Ovary (tissue), 10 donors: ENCODE measurements at places on chromosomes 3 and 15.

GRCh38 chr15:88383354-88383753, 83.8 kb downstream of the MRPL46 start:
- no peak for DNase-seq

DNA sequence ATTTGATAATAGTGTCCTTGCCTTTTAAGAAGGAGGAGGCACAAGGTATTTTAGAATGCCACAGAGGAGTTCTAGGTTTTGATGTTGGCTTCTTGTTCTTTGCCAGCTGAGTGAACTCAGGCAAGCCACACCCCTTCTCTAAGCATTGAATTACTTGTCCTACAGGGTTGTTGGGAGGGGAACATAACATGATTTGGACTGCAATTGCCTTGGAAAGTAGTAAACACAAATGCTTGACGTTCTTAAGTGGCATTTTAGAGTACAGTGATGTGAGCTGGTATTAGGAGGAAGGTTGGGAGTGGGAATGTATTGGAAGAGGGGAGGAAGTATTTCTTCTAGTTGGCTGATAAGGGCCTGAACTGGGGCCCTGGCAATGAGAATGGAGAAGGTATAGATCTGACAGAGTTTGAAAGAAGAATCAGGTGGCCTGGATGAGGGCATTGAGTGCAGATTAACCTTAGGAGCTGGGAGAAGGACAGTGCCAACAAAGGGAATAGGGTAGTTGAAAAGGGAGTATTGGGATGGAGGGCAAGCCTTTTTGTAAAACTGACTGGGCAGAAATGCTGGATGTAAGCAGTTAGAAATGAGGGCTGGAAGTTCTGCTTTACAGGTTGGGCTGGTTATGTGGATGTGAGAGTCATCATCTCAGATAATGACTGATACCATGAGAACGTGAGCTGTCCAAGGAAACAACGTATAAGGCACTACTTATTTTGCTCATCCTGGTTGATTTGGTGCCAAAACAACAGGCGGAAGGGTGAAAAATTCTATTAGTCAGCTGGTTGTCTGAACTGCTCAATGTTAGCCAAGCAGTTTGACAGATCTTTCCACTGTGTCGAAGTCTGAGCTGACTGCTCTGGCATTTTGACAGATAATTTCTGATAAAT, 16.7 kb downstream of the KAT2B start:
- DNase-seq: no peak

DNA sequence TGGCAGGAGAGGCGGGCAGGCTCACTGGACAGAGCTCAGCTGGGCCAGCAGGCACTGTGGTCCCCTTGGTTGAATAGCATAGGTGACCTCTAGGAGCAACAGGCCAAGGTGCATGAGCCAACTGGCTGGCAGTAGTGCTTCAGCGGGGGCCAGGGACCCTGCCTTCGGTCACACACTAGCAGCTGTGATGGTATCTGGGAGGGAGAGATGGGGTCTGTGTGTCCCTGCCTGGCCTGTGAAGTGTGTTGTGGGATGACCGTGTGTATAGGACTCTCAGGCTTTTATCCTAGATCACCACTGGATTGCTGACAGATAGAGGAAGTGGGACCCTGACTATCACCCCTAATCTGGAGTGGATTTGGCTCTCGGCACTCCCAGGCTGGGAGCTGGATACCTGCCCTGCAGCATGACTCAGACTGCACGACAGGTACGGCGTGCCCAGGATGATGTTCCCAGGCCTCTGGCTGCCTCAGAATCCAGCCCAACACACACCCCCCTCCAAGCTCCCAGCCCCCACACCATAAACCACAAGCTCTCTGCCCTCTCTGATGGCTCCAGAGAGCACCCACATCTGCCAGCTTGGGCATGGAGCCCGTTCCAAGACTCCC, 7.8 kb downstream of the RPS17 start:
- no peak for DNase-seq

GRCh38 chr15:89822026-89822425, 7.4 kb upstream of the ANPEP start:
- DNase-seq: no peak

DNA sequence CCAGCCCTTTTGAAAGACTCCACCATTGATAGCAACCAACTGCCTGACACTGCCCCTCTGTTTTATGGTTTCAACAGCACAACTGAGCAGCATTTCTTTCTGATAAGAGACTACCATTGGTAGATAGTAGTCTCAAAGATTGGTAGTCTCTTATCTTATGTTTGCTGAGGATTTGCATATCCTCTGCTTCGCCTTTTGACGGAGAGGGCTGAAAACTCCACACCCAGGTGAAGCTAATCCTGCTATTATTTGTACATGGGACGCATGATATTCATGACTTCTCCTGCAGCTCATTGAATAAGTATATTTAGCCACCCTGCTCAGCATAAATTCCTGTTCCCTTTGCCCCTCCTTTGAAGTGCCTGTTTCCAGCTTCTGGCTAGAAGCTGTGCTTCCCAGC, 119.4 kb upstream of the STRIT1 start:
- no peak for DNase-seq

- peak; percentile 73 for DNase-seq
These were observed 65.6 kb downstream of the SYNPR start for GRCh38 chr3:63343674-63344073.

GRCh38 chr3:34024447-34025240, 226.2 kb downstream of the PDCD6IP start:
- DNase-seq: no peak
